T-helper 2 cell treated with Interferon-gamma antibody and Interleukin-4, amounts not matched to agents 5 μg/mL and 100 μg/mL, for 36 hours (primary cell): ENCODE measurements at places on chromosomes 12 and 14.

GRCh38 chr12:57998251-57998650 is 56.9 kb downstream of the ATP23 start:
- DNase-seq = no peak

DNA sequence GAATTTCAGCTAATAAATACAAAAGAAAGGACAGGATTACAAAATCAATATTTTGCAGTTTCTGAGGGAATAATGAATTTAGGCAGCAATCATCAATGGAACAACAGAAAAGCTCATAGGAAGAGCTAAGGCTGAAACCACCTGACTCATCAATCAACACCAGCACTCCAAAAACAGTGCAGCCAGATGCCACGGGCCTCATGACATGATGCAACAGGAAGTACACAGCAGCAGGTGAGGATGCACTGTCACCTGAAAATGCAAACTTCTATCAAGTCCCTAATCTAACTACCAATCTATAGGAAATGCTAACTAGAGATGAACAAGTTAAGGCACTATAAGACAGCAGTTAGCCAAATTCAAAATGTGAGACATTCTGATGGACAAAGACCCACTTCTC is 21.7 kb downstream of the GNS start:
- no peak for DNase-seq

GRCh38 chr14:40362856-40363255 is 930.6 kb upstream of the FBXO33 start:
- DNase-seq = no peak

GRCh38 chr12:64894827-64895475 is 70.5 kb downstream of the TBC1D30 start:
- no peak for DNase-seq

- no peak for DNase-seq
Measured at GRCh38 chr12:104216521-104216924, 944 bp downstream of the TXNRD1 start.

GRCh38 chr12:57390174-57390573 is 40.7 kb downstream of the R3HDM2 start:
- no peak for DNase-seq

DNA sequence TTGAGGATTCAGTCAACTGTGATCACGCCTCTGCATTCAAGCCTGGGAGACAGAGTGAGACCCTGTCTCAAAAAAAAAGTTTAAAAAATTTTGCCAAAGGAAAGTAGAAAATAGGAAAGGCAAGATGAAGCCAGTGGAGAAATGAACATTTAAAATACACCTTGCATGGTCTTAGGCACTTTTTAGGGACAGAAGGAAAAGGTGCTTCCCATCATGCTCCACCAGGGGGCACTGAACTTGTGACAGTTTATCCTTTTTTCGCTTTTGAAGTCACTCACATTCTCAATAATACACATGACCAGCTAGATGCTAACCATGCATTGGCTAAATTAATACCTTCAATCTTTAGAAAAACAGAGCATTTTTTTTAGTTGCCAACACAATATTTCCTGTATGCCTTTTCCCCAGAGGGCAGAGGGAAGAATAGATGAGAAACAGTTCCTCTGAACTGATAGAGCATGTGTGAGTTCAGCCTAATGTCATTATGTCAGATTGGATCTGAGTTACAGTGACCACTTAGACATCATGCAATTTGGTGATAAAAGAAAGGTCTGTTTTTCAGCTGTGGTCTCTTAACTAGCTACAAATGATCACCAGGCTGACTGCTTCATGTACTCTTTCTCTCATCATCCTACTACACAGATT is 221.8 kb upstream of the SSTR1 start:
- peak; percentile 7 for DNase-seq

DNA sequence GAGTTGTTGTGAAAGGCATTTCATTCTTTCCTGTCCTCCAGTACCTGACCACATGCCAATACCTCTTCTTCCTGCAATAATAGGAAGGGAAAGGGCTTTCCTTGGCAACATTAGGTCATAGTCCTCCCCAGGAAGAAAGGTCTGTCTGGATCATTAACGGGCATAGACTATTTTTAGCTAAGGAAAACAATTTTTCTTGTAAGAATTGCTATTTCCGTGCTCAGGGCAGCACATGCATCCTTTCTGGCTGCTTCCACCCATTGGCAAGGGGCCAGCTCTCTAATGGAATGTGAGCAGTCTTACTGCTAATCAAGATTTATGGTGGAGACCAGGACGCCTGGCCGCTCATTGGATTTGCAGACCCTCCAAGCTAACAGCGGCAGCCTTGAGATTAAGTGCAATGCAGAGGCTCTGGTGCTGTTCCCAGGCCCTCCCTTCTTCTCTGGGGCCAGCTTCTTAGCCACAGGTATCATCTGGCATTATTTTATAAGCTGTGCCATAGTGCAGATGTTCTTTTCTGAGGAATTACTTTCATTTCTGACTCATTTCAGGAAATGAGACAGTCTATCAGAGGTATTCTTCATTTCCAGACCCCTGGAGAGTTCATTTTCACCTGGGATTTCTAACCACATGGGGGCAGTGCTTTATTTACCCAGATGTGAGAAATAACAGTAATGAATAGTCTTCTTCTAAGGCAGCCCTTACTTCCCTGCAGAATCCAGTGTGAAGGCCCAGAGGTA is 52.9 kb downstream of the ANO6 start:
- no peak for DNase-seq

GRCh38 chr12:132485619-132486018 is 4.3 kb upstream of the FBRSL1 start:
- DNase-seq = no peak

- no peak for DNase-seq
Measured at GRCh38 chr12:58570411-58570810, 349.9 kb downstream of the LRIG3 start.

GRCh38 chr12:110819646-110820045 is 27.1 kb upstream of the CCDC63 start:
- no peak for DNase-seq
